ENCODE measurements at places on chromosomes 16 and 17. TPM values are rescaled to one million over a fixed set of nuclear protein-coding genes. Genes with fewer than 3 reads are reported as not detected.

Gene SEPTIN12
- not detected for total RNA-seq

Gene GAS2L2
- not detected for total RNA-seq

Gene WSCD1
- total RNA-seq, result 0.15 TPM

Gene PTGES3L
- total RNA-seq, result not detected

Gene BANP
- 30.5 TPM for total RNA-seq

Gene SLC52A1
- total RNA-seq, result not detected

Gene TBC1D3I
- total RNA-seq, result not detected

Gene SLC6A4
- not detected for total RNA-seq

Gene KREMEN2
- total RNA-seq, result 0.17 TPM

Gene TBC1D3H
- total RNA-seq, result not detected

Data from smooth muscle cell of trachea (primary cell).